GM23248 (cell line): ENCODE measurements at places on chromosomes 4 and X. TPM values are rescaled to one million over a fixed set of nuclear protein-coding genes. Genes with fewer than 3 reads are reported as not detected.

The GLOD5 gene
- not detected in 2 replicates for total RNA-seq

- DNase-seq = peak; percentile 38
These were observed 51.7 kb downstream of the ARFIP1 start for GRCh38 chr4:152831416-152831815.

GRCh38 chr4:88793475-88793874 lies 95.8 kb upstream of the NAP1L5 start:
- no peak for DNase-seq

GRCh38 chr4:17324386-17324830 lies 187.5 kb downstream of the QDPR start:
- DNase-seq = peak; percentile 83
